Stomach (tissue), 19 donors: ENCODE measurements at places on chromosomes 7 and 10. TPM values are rescaled to one million over a fixed set of nuclear protein-coding genes. Genes with fewer than 3 reads are reported as not detected.

Gene CCSER2
- 33.3 TPM for total RNA-seq

Gene PRKG1
- 26.8 TPM for total RNA-seq

Gene AKR1C3
- total RNA-seq, result 191 TPM

Gene SFTPA1
- total RNA-seq, result 1.4 TPM
